ENCODE measurements at places on chromosomes 16 and 17.

DNA sequence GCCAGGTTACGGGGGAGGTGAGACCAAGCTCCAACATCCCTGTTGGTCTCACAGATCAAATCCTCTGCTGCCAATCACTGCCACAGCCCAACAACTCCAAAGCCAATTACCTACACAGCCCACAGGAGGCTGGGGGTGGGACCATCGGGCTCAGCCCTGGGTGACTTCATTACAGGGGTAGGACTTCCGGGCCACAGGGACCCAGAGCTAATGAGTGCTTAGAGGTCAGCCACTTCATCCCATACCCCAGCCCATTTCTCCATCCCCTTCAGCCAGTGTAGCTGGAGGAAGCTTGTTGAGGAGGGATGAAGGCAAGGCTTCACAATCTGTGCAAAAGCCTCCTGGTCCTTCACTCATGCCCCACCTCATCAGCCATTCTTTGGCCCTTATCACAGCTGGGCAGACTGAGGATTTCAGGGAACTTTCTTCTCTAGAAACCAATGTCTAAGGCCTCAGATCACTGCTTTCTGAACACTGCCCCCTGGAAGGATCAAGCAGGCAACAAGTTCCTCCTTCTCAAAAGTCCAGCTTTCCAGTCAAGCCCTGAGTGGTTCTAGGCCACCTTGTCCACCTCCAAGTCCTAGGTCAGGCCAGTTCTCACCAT, 5.8 kb downstream of the FOXN1 start:
- DNase-seq = no peak

- no peak for DNase-seq
Observed at GRCh38 chr17:42563543-42563942, 1.6 kb downstream of the COASY start.

DNA sequence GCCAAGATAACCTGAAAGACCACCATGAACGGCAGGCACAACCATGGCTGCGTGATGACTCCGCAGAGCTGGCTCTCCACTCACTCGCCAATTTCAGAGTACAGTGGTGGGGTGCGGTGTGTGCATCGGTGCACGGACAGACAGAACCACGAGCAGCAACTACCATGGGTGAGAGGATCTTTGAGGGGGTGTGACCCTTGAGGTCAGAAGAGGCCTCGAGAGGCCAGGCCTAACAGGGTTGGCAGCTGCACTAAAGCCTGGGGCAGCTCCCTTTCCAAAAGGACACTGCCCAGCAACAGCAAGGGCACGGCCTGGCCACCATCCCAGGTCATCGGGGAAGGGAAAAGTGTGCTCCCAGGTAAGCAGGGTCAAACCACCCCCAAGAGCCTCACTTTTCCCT, 1.9 kb upstream of the ECI1 start:
- DNase-seq = no peak

DNA sequence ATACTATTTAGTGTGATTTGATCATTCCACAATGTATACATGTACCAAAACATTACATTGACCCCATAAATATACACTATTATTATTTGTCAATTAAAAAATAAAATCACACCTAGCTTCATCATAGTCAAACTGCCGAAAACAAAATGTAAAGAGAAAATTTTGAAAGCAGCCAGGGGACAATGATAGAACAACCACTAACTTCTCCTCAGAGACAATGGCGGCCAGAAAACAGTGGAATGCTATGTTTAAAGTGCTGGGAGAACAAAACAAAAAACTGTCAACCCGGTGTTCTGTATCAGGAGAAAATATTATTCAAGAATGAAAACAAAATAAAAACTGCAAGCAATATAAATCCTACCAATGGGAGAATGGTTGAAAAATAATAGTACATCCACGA, 63.2 kb downstream of the METRNL start:
- DNase-seq = no peak

Data from stimulated activated CD8-positive, alpha-beta memory T cell treated with anti-CD3 and anti-CD28 coated beads, Interleukin-4, amount 100 ng/mL, for 4 hours (primary cell).